Vagina (tissue), 2 donors: ENCODE measurements at places on chromosomes 13 and 19. TPM values are rescaled to one million over a fixed set of nuclear protein-coding genes. Genes with fewer than 3 reads are reported as not detected.

Gene PLEKHA4
- 37.1 TPM for total RNA-seq

Gene TGFBR3L
- 1.5 TPM for total RNA-seq

Gene ZNF223
- 17.7 TPM for total RNA-seq

Gene FPR3
- total RNA-seq: 4.2 TPM

DNA sequence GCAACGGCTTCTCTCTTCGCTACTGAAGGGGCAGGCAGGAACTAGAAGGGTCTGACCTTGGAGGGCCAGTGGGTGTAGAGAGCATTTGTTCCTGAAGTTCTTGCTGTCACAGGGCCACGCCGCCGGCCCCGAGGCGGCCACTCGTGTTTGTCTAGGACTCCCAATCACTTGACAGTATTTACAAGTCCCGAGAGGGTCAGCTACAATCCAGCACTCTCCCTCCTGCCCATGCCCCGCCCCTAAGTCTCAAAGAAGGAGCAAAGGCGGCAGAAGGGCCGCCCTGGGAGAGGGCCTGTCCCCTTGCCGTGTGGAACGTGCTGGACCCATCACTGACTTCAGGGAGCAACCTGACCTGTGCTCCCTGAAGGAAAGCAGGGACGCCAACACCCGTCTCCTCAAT is 118.5 kb downstream of the STK24 start:
- no peak for DNase-seq

DNA sequence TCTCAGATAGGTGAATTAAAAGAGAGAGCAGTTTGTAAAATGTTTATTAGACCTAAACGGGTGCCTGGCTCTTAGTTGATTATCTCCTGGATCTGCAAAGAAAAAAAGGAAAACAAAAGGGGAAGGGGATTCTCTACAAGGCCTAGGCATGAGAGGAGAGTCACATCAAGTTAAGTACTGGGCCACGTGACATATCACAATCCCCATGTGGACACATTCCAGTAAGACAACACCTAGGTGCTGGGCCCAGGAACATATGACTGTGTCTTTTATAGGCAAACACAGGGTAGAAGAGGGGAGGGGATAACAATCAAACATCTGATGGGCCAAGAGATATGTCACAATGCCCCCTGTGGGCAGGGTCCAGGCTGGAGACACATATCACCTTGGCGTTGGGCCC is 4.2 kb upstream of the ZNF91 start:
- DNase-seq: no peak
